ENCODE measurements at places on chromosomes 3 and 15.

- no peak for DNase-seq
Measured at GRCh38 chr15:49190586-49190985, 20.5 kb downstream of the GALK2 start.

DNA sequence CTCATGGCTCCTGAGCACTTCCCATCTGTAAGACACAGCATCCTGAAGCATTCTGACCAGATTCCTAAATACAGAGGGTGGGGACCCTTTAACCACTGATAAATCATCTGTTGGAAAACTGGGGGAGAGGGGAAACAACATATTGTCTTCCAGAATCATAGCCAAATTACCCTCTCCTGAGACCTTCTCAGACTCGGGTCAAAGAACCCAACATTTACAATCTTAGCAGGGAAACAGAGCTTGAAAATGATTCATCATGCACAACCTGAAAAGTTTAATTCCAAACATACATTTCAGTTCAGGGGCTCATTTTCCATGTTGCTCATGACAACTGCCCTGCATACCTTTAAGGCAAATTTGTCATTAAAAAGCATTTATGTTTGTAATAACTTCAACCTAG, 48.5 kb upstream of the TSPAN3 start:
- no peak for DNase-seq

GRCh38 chr3:43971486-43971885, 270.2 kb upstream of the TOPAZ1 start:
- no peak for DNase-seq

DNA sequence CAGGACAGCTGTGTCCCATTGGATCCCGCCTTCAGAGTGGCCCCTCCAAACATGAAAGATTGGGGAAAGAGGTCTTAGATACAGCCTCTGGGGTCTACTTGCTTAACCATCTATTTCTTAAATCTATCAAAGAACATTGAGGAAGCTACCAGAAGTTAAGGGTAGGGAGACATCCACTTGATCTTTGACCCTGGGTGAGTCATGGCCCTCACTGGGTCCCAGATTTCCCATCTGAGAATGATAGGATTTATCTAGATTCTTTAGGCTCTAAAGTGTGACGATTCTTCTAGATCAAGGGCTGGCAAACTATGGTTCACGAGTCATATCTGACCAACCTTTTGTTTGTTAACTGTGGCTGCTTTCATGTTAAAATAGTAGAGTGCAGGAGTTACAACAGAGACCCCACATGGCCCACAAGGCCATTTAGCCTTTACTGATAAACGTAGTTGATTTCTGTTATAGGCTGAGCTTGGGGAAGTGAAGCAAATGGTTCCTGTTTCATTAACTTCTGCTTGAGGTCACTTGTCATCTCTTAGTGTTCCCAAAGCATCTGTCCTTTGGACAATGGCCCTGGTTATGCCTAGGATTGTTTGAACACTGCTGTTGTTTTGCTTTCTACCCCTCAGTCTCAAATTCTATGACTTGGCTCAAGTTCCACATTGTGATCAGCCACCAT, 8.0 kb downstream of the MUC13 start:
- no peak for DNase-seq

- DNase-seq: no peak
Measured at GRCh38 chr3:16412192-16412800, 101.2 kb downstream of the RFTN1 start.

GRCh38 chr15:33031324-33031821, 163.1 kb downstream of the FMN1 start:
- DNase-seq: no peak

DNA sequence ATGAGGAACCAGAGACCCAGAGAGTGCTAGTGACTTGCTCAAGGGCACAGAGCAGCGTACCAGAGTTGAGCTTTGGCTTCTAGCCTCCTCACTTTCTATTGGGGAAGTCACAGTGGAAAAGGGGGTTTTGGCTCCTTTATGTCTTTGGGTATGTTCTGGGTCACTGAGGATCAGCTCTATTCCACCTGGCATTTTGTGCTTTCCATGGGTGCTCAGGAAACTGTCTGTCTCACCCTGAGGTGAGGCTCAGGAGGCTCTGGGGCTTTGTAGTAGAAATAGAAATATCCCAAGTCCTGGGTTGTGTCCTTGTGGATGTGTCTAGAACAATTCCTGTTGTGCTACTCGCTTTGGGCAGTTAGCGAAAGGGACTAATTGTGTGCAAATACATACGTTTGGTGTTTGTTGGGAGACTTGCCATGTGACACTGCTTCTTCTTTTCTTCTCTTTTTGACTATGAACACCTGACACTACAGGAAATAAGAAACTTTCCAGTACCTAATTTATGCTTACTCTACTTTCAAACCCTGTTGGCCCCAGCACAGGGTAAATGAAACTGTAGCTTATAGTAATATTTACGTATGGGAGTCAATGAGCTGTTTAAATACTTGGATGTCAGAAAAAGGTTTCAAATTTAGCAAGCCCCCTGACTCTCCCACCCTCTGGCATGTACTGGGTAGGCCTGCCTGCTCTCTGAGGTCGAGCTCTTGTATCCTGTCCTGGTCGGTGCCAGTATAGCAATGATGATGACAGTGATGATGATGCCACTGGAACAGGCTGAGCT, 35.6 kb downstream of the SMAD3 start:
- no peak for DNase-seq

GRCh38 chr15:57703387-57703786, 3.1 kb upstream of the POLR2M start:
- no peak for DNase-seq

GRCh38 chr3:58099865-58100264, 91.6 kb downstream of the FLNB start:
- DNase-seq: no peak

- DNase-seq: no peak
Measured at GRCh38 chr3:187999821-188000220, 154.1 kb upstream of the LPP start.

GRCh38 chr15:68930268-68931022, at the start of gene SPESP1:
TSS of gene SPESP1 (plus strand) at chr15:68930525. CDS start at chr15:68930654, 129 bp downstream.
- no peak for DNase-seq

DNA sequence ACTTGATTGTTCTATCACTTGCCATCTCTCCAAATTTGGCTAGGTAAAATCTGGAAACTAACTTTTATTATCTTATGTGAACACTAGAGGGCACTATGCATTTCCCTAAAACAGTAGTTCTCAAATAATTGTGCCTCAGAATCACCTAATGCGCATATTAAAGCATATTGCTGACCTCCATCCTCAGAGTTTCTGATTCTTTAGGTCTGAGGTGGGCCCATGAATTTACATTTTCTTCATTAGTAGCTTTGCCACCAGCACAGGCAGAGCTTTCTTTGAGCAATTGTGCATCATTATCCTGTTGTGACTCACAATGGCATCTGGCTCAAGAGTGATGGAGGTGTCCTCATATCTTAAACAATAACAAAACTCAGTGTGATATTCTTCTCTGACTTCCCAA, 17.5 kb upstream of the BCHE start:
- DNase-seq: no peak

GRCh38 chr15:27742751-27743477, 356.2 kb downstream of the OCA2 start:
- no peak for DNase-seq

- DNase-seq: peak; percentile 54
Measured at GRCh38 chr3:99394831-99395778, 243.3 kb upstream of the COL8A1 start.

- no peak for DNase-seq
Measured at GRCh38 chr15:70342554-70343548, 245.1 kb upstream of the TLE3 start.

GRCh38 chr15:88617031-88617722, 4.0 kb upstream of the AEN start:
- no peak for DNase-seq

DNA sequence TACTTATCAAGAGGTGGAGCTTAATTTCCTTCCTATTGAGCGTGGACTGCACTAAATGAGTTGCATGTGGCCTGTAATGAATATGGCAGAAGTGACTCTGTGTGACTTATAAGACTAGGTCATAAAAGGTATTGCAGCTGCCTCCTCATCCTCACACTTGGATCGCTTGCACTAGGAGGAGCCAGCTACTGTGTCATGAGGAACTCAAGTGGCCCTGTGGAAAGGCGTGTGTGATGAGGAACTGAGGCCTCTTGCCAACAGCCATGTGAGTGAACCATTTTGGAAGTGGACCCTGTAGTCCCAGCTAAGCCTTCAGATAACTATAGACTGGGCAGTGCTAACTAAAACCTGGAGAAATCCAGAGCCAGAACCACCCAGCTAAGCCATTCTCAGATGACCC, 7.1 kb upstream of the SLC30A4 start:
- no peak for DNase-seq

DNA sequence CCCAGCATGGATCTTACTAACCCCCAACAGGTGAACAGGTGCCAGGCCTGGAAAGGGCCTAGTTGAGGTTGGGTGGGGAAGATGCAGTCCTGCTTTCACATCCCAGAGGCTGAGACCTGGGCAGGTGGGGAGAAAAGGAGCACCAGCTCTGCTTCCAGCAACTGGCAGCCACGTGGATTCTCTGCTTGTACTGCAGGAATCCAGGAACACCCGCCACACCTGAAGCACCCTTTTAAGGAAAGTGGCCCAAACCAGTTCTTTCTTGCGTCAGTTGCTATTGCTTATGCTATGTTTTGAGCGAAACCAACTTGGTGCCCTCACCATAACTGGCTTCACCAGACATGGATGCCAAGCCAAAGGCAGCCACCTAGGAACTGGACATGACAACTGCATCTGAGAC, 28.1 kb upstream of the NEO1 start:
- DNase-seq: no peak

DNA sequence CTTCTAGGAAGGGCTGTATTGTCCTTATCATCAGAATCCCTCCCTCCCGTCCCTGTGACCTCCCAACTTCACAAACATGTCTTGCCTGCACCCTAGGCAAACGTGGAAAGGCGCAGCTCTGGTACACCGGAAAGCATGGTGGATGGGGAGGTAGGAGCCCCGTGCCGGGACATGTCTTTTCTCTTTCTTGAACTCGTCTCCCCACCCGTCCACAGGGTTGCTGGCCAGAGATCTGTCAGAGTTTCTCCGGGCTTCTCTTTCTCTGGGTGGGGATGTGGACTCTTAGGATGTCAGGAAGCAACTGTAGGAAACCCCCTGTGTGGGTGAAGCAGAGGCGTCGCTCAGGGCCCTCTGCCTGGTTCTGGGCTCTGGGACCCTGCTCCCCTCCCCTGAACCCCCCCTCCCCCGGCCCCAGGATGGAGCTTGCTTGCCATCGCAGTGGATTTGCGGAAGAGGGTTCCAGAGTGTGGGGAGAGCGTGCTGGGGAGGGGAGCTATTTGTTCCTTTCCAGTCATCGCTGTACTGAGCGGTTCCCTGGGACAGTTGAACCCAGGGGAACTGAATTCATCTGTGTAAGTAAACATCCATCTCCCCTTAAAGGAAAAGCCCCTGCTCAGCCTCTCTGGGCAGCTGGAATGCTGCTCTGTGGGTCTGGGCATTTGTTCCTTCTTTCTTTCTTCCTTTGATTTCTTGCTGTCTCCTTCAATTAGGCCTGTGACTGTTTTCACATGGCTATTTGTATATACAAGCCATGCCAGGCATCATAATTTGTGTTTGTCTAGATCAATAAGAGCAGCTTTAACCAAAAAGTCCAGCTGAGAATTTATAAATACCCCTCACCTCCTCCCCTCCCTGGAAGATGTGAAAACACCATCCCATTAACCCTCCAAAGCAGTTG, 72.8 kb downstream of the SMAD3 start:
- DNase-seq: no peak

- no peak for DNase-seq
Measured at GRCh38 chr3:3799173-3800079, at the start of gene LRRN1. TSS of gene LRRN1 (plus strand) at chr3:3799431. CDS start at chr3:3844642, 45,211 bp downstream.

- DNase-seq: no peak
Measured at GRCh38 chr15:33737687-33738601, 230.4 kb upstream of the CHRM5 start.

GRCh38 chr15:25705433-25706115, 157.6 kb downstream of the ATP10A start:
- no peak for DNase-seq

GRCh38 chr3:179729086-179729485, 76.2 kb downstream of the USP13 start:
- DNase-seq: no peak

DNA sequence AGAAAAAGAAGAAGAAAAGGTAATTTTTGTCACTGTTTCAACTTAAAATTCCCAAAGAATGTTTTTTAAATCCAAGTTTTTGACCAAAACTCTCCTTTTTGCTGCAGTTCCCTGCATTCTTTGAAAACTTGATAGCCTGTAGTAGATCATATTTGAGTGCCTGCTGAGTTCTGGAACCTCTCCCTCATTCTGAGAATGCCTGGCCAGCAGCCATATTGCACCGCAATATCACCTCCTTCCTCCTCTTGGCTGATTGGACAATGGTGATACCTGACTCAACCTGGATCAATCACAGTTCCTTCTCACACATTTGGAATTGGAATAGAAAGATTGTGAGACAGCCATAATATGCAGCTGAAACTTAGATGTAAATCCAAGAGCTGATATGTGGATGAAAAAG, 97.6 kb upstream of the GAP43 start:
- DNase-seq: no peak

- peak; percentile 68 for DNase-seq
Measured at GRCh38 chr3:171446801-171447578, 13.2 kb downstream of the TNIK start.

DNA sequence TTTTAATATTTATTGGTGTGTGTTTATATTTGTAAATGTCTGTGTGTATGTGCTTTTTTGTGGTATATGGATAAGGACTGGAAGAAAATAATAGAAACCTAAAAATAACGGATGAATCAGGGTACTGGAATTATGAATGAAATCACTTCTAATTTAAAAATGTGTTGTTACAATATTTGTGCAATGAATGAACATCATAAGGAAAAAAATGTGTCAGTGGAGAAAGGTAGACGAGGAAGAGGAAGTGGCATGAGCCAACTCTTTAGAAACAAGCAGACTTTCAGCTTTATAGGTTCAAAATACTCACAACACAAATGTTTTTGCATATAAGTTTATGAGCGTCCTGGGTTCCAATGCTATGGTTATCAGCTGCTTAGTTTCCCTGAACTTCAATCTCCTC, 59.4 kb downstream of the SOX2 start:
- DNase-seq: no peak

DNA sequence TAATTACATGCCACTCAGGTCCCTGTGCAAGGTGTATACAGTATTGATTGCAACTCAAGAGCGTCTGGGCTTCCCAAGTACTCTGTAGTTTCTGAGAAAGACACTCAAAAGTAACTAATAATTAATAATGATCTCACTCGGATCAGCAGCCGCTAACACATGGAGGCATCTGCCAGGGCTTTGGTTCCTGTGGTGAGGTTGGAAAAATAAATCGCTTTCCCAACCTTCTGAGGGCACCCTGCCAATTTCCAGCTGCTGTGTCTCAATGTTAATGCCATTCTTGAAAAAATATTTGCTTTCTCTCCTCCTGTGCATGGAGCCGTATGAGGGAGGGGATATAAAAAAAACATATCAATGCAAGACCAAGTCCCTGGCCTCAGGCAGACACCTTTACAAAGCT, 116.5 kb upstream of the SLC2A2 start:
- DNase-seq: peak; percentile 64

DNA sequence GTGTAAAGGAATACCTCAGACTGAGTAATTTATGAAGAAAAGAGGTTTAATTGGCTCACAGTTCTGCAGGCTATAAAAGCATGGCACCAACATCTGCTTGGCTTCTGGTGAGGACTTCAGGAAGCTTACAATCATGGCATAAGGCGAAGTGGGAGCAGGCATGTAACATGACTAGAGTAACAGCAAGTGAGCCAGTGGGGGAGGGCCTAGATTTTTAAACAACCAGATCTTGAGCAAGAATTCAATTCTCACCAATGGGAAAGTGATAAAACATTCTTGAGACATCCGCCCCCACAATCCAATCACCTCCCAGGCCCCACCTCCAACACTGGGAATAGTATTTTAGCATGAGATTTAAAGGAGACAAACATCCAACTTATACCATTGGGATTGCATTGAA, 44.2 kb upstream of the BCL2A1 start:
- DNase-seq: no peak
